ENCODE measurements at places on chromosomes 11 and 22.

- DNase-seq: no peak
These were observed 39.4 kb upstream of the GGTLC2 start for GRCh38 chr22:22605074-22605404.

DNA sequence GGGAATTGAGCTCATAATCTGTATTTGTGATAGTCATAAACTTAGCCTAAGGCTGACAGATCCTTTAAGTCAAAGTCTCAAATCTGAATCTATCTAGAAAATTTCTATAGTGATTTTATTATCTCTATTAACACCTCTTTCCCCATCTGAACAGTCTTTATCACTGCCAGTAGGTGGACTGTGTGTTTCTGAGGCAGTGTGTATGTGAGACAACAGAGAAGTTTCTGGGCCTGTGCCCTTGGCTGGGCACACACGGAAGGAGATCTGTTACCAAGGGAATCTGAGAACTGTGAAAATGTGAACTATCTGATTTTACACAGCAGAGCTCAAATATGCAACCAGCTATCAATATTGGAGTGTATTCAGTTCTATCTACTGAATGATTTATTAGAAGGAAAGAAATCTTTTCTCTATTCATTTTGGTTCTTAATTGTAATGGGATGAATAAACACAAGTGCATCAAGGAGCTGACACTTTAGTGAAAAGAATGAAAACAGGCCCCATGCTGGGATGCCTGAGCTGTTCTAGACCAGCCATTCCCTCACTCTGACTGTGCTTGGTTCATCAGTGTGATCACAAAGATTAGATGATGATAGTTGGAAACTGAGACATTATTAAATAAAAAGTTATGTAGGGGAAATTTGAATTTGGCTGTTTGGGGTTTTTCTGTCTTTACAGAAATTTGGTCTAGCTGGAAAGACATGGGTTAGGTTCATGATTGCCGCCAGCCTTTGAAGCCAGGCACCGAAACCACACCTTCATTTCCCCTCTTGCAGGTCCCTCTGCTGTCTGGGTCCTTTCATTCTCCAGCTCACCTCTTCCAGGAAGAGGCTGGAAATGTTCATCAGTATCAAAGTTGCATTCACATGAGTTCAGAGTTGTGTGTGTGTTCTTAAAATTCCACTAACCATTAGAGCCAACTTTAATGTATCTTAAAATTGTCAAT is 68.1 kb downstream of the LIF start:
- no peak for DNase-seq

DNA sequence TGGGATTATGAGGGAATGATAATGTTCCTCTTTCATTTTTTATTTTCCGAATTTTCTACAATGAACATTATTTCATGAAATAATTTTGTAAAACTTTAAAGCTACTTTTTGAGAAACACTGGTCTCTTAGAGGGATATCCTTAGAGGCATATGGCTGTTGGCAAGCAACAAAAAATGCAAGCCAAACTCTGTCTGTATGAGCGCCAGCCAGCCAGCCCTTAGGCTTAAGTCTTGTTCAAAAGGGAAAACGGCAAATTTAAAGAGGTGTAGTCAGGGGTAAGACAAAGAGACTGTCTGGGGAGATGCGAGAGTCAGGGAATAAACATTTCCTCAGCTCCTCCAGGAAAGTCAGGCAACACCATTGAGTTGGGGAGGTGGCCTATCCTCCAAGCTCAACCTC is 22.5 kb downstream of the ASCC2 start:
- DNase-seq: no peak

DNA sequence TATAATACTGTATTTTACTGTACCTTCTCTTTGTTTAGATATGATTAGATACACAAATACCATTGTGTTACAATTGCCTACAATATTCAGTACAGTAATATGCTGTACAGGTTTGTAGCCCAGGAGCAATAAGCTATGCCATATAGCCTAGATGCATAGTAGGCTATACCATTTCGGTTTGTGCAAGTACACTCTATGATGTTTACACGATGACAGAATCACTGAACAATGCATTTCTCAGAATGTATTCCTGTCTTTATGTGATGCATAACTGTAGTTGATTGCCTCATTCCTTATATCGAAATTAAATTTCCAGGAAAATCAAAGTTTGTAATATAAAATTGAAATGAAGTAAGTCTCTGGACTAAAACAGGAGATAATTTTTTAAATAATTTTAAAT is 49.3 kb upstream of the OR5P2 start:
- no peak for DNase-seq

- DNase-seq: no peak
These were observed 57.6 kb downstream of the KREMEN1 start for GRCh38 chr22:29130476-29130875.

DNA sequence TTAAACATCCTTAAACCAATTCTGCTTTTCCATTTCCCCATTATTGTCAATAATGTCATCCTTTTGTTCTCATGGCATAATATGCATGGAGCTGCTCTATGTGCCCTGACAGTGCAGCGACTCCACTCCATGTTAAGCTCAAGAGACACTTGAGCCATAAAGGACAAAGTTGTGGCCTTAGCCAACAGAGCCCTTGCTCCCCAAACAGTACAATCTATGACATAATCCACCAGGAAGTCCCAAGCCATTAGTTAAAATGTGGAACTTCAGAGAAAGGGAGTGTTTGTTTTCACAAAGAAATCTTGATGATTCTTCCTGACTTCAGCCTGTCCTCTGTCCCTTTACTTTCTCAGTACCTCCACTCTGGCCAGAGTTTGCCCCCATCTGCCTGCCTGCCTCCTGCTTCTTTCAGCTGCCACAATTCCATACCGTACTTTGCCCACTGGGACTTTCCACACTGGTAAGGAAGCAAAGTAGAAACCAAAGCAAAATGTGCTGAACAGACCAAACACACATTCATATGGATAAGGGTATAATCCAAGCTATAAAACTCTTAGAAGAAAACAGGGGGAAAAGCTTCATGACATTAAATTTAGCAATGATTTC is 46.3 kb upstream of the ZC3H12C start:
- DNase-seq: no peak

GRCh38 chr11:81072273-81072672 is 1631.4 kb upstream of the TENM4 start:
- no peak for DNase-seq

DNA sequence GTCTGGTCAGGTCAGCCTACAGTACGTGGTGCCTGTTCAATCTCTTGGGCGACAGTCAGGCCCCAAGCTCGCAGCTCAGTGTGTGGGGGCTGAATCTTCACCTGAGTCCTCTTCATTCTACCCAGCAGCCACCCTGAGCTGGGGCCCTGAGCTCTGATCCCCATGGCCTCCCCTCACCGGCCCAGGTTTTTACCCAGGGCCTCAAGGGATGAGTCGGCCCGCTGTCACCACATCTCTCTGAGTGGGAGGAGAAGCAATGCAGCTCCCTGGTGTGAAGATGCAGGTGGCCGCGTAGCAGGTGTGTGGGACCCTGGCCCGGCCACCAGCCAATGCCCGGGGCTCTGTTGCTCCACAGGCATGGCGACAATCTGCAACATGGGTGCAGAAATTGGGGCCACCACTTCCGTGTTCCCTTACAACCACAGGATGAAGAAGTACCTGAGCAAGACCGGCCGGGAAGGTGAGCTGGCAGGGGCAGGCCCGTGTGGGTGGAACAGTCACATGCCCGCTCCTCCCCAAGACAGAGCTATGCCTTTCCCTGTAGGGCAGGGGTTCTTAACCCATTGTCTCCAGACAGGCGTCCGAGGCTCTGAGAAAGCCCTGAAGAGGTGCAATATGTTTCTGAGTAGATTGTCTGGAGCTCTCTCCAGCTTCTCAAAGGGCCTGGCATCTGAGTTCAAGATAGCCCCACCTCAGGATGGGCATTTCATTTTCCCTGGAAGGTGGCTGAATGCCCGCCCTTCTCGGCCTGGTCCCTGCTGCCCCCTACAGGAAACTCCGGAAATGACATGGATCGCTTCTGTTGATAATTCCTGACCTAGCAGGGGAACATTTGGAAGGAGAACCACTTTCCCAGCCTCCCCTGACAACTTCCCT is 26.9 kb downstream of the POLR3H start:
- no peak for DNase-seq

DNA sequence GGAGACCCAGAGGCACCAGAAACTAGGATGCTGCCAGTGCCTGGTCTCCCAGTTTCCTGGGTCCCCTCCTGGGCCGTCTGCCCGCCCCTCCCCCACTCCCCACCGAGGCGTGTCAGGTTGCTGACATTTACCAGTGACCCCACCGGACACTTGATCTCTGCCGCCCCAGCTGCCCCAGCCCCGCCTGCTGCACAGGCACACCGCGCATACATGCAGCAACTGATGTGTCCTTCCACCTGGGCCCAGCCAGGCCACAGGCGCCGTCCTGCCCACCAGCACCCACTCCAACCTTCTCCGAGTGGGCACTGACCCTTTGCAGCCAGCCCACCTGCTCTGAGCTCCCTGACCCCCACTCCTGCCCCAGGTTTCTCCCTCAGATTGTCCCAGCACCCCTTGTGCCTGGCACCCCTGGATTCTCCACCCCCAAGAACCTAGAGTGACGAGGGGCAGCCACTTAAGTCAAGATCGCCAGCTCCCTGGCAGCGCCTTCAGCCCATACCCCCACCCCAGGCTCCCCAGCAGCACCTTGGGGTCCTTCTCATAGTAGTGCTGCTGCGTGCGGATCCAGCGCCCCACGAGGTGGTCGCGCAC is 548 bp downstream of the PYGM start:
- no peak for DNase-seq

DNA sequence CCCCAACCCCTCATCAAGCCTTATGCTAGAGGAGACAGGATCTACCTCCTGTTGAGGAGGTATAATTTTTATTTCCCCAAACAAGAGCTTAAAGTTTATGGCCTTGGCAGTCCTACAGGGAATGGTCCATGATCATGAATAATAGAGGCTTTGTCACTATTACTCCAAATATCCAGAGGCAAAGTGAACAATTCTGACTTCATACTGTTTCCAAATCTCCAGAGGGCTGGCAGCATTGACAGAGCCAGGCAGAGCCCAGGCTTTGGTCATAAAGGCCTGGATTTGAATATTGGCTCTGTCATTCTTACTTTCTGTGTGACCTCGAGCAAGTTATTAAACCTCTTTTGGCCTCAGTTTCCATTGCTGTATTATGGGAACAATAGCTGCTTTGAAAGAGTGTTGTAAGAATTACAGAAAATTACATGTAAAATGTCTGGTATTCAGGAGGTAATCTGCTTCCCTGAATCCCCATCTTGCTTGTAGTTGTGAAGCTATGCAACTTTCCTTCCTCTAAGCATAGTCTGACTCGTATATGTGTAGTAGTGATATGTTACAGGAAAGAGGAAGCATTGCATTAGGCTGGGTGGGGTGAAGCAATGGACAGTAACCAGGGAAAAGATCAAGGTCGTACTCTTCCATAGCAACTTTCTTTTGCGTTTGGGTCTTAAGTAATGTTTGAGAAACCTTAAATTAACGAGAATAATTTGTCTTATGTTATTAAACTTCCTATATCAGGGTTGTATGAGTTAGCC is 88.8 kb downstream of the CD44 start:
- no peak for DNase-seq

- peak; percentile 22 for DNase-seq
These were observed 25.1 kb upstream of the RELT start for GRCh38 chr11:73350908-73351636.

GRCh38 chr11:9004183-9004926 is 554 bp upstream of the NRIP3 start:
- DNase-seq: no peak

- no peak for DNase-seq
These were observed 417.7 kb downstream of the MN1 start for GRCh38 chr22:27383896-27384295.

DNA sequence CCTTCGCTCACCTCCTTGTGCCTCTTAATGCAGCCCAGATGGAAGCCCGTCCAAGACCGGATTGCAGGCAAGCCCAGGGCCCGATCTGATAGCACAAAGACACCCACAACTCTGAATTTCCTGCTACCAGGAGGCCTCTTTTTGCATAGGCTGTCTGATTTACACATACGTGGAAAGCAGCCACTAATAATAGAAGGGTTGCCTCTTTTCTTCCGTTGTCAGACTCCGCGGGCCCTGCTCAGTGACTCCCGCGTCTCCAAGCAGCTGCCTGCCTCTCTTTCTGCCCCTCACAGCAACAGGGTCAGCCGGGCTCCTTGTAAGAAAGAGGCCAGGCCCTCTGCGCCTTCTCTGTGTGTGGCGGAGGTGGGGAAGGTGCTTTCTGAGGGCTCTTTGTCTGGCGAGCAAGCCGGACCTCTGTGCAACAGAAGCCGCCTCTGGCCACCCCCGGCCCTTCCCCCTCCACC is 26.7 kb downstream of the FLI1 start:
- no peak for DNase-seq

DNA sequence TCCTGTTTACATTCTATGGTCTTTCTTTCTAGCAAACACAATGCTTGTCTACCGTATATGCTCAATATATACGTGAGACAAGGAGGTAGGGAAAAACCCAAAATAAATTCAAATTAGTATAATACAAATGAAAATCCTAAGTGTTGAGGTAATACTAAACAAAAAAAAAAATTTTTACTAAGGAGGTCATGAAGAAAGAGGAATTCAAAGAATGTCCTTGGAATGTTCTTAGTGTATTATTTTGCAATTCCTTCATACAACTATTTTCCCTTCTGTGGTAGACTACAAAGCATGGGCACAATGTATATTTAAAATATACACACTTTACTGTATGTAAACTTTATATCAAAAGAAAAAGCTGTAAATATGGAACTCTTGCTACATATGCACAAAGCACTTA is 36.4 kb downstream of the PIK3C2A start:
- no peak for DNase-seq

DNA sequence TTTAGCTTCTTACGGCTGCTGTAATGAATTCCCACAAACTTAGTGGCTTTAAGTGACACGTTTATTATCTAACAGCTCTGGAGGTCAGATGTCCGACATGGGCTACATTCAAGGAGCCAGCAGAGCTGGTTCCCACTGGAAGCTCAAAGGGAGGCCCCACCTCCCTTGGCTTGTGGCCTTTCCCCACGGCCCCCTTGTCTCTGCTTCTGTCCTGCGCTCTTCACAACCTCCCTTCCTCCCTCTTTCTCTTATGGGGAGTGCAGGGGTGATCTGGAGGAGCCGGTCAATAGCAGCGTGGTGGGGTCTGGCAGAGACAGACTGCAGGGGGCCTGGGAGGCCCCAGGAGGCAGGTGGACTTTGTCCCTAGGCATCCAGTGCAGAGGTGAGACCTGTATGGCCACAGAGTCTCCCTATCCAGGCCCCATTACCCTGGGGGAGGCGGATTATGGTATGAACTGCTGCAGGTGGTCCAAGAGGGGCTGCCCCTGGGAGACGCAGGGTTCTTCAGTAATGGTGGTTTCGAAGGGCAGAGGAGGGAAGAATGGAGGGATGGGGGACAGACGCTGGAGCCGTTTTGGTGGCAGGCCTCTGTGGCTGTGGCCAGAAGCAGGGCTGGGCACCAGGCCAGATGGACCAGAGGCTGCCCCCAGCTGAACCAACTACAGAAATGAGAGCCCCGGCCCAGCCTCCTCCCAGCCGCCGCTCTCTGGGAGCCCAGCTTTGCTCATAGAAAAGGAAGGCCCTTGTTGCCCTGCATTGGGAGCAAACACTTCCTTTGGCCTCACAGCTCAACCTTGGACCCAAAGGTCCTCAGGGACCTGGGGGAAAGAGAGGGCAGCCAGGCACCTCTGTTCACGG is 30.7 kb upstream of the KCNQ1OT1 start:
- no peak for DNase-seq

All from NCI-H2081 treated with DMSO at 0.1 percent for 48 hours (cell line).